RCC 7860 (cell line): ENCODE measurements at places on chromosomes 7 and 10.
A peak's percentile ranks its signal among the peaks of the same experiment; 100 is the strongest.

DNA sequence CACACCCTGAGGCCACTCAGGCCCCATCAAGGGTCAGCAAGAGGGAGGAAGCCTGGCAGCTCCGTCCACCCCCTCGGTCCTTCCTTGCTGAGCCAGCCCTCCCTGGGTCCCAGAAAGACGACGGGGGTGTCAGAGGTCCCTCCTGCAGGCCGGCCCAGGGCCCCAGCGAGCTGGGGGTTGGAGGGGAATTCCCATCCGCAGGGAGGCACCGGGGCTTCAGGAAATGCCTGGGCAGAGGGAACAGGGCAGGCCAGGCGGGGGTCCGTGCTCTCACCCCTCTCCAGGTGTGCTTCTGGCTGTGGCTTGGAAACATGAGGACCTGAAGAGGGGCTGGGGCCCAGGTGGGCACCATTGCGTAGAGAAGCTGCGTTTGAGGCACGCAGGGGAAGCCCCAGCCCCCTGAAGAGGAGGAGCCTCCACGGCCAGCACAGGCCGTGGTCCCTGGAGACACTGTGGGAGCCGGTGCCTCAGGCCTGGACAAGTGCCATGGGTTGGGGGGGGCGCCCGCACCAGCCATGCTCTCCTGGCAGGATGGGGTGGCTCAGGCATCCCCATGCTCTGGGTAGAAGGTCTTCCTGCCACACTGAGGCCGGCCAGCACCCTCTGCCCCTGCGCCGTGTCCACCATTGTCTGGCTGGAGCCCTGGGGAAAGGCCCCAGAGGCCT is 66.7 kb downstream of the PDGFA start:
- DNase-seq, result no peak

GRCh38 chr10:113015201-113015600 is 65.2 kb downstream of the TCF7L2 start:
- no peak for DNase-seq

DNA sequence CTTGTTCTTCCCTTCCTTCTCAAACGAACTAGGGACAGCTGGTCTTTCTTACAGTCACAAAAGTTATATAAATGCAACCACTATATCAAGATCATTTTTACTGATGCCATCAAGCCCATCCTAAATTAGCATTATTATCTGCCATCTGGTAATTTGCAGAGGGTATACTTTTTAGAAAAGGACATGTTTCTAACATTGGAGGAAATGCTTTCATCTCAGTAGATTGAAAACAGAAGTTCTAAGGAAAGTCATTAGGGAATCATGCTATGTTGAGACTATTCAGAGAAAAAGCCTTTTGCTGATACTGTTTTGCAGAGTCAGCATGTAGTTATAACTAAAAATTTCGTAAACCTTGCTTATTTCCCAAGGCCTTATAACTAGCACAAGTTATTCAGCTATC is 146.7 kb downstream of the WNT2 start:
- no peak for DNase-seq

DNA sequence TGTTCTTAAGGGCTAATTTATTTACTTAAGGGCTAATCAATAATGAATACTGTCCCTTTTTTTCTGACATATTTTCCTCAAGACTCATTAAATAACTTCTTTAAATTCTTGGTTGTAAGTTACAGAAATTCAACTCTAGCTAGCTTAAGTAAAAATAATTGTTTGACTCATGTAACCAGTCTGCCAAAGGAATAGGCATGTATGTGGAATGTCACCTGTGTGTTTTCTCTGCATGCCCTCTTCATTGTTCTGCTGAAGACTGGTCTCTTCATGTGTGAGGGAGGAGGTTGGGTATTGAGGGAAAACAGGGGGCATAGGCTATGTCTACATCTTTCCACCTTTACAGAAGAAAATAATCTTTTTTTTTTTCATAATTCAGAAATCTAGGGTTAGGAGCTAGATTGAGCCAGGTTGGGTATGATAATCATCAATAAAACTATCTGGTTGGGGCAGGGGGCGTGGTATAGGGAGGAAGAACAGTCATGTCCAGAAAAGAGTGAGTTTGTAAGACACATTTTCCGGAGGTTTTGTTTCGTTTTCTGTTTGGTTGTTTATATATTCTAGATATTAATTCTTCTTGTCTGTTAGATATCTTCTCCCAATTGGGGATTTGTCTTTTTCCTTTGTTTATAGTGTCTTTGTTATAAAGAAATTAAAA is 37.9 kb downstream of the EXOC4 start:
- DNase-seq, result no peak

- DNase-seq, result no peak
These were observed 40.9 kb downstream of the BMPER start for GRCh38 chr7:33946094-33946699.

DNA sequence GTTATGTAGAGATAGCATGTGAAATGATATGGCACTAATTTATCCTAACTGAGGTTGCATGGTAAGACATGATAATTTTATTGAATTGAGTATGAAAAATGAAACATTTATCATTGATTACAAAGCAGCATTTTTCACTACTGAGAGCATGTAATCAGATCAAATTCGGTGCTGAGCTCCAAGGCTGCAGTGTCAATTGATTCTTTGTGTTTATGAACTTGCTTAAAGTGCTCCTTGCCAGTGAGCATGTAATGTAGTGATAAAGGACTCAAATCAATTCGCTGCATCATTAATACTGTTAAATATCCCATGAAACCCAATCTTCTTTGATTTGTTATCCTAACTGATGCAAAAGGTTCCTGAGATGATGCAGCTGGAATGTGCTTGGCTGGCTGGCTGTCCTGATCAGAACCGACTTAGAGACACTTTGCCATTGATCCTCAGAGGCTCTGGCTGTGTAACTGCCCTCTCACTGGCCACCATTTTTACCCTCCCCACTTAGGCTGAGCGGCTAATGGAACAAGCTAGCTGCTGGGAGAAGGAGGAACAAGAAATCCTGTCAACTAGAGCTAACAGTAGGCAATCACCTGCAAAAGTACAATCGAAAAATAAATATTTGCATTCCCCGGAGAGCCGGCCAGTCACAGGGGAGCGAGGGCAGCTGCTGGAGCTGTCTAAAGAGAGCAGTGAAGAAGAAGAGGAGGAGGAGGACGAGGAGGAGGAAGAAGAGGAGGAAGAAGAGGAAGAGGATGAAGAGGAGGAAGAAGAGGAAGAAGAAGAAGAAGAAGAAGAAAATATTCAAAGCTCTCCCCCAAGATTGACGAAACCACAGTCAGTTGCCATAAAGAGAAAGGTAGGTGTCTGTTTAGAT is 89.8 kb upstream of the SAMD8 start:
- DNase-seq, result no peak

- peak; percentile 60 for DNase-seq
These were observed 3.1 kb downstream of the PALS2 start for GRCh38 chr7:24576171-24577025.

DNA sequence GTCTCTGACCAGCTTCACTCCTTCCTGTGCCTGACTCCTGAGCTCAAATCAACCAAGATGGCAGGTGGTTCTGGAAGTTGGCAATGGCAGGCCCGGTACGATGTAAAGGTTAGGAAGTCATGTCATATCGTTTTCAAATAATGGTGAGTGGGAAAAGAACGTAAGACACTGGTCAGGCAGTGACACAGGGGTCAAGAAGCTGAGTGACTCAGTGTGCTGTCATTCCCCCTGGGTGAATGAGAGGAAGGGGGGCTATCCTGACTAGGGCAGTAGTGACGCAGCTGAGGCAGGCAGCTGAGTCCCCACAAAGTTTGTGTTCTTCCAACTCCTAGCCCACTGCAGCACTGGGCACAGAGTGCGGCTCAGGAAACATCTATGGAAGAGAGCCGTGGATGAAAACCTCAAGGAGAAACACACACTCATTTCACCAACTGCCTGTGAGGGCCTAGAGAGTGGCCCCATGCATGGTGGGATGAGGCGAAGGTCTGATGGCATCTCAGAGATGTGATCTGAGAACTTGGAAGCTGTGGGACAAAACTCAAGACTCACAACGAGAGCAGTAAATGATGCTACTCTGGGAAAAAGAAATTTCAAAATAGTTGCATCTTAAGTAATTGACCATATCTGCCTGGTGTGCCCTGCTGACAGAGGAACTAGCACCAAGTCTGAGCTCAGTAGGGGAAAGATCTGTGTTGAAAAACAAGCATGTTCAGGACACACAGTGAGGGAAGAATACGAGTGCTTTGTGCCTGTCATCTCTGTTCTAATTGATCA is 23.2 kb downstream of the CREB3L2 start:
- peak; percentile 99 for DNase-seq

DNA sequence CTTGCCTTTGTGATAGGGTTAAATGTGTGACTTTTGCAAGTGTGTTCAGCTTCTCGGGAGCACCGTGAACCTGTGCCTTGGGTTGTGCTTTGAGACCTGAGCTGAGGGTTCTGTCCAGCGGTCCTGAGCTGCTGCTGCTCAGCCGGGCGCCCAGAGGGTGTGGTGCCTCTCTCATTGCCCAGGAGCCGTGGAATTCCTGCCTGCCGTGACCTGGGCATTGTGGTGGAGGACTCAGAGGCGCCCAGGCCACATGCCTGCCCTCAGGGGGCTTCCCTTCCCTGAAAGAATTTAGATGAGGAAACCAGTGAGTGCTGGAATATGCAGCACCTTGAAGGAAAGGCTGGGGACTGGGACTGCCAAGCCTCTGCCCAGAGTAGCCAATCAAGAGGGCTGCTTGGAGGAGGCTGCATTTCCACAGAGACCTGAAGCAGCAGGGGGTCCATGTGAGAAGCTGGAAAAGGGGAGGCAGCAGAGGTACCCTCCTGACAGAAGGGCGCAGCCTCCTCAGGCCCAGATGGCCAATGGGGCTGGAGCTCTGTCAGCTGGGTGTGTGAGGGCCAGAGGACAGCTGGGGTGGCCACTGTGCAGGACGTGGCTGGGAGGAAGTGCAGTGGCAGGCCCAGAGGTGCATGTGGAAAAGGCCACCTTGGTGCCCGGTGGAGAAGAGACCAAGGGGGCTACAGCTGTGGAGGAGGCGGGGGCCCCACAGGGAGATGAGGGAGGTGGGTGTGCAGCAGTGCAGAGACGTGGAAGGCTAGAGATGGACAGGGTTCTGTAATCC is 107.3 kb downstream of the NKX6-2 start:
- no peak for DNase-seq

DNA sequence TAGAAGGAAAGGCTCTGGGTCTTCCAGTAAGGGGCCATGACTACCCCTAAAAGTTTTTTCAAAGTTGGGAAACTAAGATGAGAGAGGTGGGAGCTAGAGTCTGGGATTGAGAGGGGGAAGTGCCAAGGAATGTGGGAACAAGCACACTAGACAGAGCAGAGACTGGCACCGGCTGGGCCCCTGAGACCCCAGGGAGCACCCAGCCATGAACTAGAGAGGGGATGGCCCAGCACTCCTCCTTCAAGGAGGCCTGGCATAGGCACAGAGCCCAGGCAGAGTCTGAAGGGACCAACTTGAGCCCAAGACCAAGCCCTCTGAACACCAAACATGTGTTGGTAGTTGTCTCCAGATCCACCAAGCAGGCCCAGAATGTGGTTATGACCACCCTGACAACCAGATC is 119.0 kb downstream of the GRID1 start:
- no peak for DNase-seq

GRCh38 chr7:139730746-139731612 is 46.8 kb downstream of the HIPK2 start:
- DNase-seq, result no peak

DNA sequence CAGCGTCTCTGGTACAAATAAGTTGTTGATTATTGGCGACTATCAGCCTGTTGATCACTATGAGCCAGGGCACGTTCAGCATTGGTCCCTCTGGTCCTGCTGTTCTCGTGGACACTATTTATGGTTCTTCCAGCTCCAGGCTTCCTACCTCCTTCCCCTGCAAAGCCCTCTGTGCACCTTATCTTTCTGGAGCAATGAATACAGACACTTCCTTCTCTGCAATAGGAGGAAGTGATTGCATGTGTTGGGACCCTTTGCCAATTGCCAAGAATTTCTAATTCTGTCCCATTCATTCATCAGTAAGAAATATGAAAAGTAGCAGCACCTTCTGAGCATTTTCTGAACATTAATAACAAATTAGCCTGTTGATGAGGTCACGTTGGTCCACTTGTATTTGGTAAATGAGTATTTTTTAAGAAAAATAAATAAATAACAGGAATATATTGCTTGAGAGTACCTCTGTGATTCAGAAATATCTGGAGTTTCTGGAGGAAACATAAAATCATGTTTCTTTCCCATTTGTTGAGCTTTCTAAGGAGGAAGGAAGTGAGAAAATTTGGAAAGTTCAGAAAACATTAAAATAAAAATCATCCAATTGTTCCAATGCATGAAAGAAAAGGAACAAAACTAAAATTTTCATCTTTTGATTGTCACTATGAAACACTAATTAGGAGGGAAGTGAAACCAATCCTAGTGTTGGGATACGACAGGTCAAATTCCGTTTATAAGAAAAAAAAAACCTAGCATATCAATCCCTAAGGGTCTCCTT is 259.1 kb upstream of the KLF6 start:
- no peak for DNase-seq

DNA sequence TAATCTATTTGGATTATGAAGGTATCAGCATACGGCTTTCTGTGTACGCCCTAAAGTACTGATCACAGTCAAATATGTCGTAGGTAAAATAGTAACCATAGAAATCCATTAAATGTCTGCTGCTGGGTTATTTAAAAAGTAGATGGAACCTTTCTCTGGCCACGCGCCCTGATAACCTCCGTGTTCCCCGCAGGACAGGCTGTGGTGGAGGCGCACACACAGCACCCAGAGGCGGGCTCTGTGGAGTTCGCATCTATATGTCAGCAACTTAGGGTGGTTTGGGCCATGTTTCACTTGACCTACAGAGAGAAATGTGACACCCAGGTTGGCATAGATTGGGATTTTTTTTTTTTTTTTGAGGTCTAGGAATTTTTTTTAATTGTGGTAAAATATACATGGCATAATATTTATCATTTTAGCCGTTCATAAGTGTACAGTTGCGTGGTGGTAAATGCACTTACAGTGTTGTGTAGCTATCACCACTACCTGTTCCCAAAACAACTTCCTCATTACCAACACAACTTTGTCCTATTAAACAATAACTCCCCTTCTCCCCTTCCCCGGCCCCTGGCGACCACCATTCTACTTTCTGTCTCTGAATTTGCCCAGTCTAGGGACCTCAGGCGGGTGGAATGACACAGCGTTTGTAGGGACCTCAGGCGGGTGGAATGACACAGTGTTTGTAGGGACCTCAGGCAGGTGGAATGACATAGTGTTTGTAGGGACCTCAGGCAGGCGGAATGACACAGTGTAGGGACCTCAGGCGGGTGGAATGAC is 15.4 kb downstream of the PPP2R2D start:
- DNase-seq, result no peak

- no peak for DNase-seq
These were observed 41.0 kb upstream of the SH2D4B start for GRCh38 chr10:80496555-80497172.

DNA sequence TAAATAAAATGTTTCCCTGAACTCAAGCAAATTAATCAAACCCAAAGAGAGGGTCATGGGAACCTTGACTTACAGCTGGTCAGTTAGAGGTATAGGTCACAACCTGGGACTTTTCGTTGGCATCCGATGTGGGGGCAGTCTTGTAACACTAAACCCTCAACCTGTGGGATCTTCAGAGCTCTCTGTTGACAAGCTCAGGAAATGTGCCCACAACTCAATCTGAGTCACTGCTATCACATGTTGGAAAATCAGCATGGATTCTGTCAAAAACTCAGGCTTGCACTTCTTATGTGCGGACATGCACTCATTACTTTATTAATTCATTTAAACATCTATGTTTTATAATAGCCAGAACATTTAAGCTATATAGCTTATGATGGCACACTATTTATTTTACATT is 424.6 kb upstream of the SORCS1 start:
- DNase-seq, result no peak
